Fibroblast of skin of scalp (primary cell): ENCODE measurements at places on chromosomes 5 and 9.

- no peak for DNase-seq
Measured at GRCh38 chr5:80541392-80541791, 28.7 kb downstream of the ANKRD34B start.

GRCh38 chr5:147404706-147405105 is 105.2 kb downstream of the DPYSL3 start:
- no peak for DNase-seq

DNA sequence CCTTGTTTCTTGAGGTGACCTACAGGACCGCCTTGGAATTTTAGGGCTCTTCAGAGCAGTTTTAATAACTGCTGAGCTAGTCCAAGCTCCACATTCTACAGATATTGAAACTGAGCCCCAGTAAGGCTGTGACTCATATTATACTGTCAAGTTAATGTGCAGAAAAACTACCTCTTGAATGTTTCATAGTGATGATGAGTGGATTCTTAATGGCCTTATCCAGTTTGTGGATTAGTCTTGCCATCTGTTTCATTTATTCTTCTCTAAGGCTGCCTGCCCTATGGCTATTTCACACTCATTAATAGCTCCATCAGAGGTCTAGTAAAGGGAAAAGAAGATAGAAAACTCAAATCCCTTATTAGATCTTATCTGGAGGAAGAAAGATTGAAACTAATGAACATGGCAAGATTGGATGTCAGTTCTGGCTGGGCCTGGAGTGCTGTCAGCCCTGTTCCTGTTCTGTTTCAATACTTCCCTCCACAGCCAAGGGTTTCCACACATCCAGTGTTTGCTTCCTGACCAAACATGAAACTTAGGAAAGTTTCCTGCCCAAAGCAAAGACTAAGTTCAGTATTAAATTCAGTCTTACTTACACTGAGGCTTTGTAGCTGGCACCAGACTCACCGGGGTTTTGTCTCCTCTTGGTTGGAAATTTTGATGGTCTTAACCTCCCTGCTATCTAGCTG is 215.6 kb upstream of the DMAC1 start:
- DNase-seq: no peak

DNA sequence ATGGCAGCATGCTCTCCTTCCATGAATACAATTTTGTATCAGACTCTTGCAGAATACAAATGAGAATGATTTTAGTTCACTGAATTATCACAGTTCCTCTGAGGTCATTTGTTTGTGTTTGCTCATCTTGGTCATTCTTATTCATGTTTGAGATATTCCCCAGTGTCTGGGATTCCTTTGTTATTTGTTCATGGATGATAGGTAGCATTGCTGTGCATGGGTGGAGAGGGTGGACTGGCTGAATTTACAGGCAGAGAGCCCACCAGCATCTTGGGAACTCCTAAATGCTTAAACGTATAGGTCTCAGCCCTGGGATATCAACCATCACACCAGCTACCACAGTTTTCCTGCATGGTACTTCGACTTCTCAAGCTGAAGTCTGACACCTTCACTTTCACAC is 459.8 kb downstream of the CCDC171 start:
- DNase-seq: peak; percentile 64

DNA sequence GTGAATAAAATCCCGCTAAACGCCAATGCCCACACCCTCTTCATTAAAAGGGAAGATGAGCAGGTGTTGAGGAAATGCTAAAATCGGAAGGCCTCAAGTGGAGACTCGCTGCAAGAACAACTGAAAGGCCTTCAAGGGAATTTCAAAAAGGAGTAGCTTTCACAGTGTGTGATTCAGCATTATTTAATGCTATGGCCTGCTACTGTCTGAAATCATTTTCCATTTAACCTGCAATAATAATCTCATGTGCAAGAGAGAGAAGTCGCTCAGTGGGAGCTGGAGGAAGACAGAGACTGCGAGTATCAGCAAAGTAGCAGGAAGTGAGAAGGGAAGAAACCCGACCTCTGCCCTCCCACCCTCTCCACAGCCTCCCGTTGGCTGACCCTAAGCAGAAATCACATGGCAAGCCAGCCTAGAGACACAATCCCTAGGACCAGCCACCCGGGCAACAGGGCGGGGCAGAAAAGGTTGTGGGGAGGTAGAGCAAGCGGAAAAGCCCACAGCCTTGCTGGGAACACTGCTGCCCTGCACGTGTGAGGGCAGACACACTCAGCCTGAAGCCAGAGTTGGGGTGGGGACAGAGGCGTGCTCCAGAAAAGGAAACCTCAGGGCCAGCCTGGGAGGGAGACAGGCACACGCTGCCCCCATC is 39.9 kb upstream of the CTSL start:
- no peak for DNase-seq

- no peak for DNase-seq
Measured at GRCh38 chr5:27619982-27620381, 581.6 kb upstream of the CDH9 start.
